Temporal lobe (tissue), 4 donors: ENCODE measurements at places on chromosomes 2 and 18. TPM values are rescaled to one million over a fixed set of nuclear protein-coding genes. Genes with fewer than 3 reads are reported as not detected.

The ACTG2 gene
- 0.98 TPM for total RNA-seq

The PTPN4 gene
- 92.2 TPM for total RNA-seq

The RBM43 gene
- 3.9 TPM for total RNA-seq

The TNP1 gene
- not detected for total RNA-seq

The SERPINB11 gene
- total RNA-seq = not detected

The SLC9A4 gene
- 0.25 TPM for total RNA-seq

The GREB1 gene
- 3.0 TPM for total RNA-seq

The CD226 gene
- 0.74 TPM for total RNA-seq

The LCT gene
- total RNA-seq = not detected

The CPLX4 gene
- total RNA-seq = under 0.01 TPM

The CYP1B1 gene
- 9.3 TPM for total RNA-seq

The ARHGEF33 gene
- 2.7 TPM for total RNA-seq

The FHL2 gene
- total RNA-seq = 2.2 TPM

The GKN2 gene
- total RNA-seq = 0.25 TPM

The SPAST gene
- 136 TPM for total RNA-seq

The PJVK gene
- 4.2 TPM for total RNA-seq

The ELAC1 gene
- 8.9 TPM for total RNA-seq

The C18orf54 gene
- 11.8 TPM for total RNA-seq

The RBBP8 gene
- 9.8 TPM for total RNA-seq

The AOX1 gene
- 1.7 TPM for total RNA-seq

The SLC4A5 gene
- 2.7 TPM for total RNA-seq

The DLGAP1 gene
- 77.2 TPM for total RNA-seq

The ZNF516 gene
- 13.0 TPM for total RNA-seq

The MYO1B gene
- total RNA-seq = 59.5 TPM

The SRD5A2 gene
- under 0.01 TPM for total RNA-seq

The TUBB8B gene
- total RNA-seq = not detected

The AMER3 gene
- 26.8 TPM for total RNA-seq

The OR6B2 gene
- total RNA-seq = not detected

The TIGD1 gene
- total RNA-seq = 8.9 TPM

The SP140 gene
- total RNA-seq = 0.49 TPM

The RNMT gene
- 42.0 TPM for total RNA-seq

The SCN2A gene
- total RNA-seq = 160 TPM

The HDLBP gene
- total RNA-seq = 122 TPM

The FAM228A gene
- total RNA-seq = 3.7 TPM

The IHH gene
- total RNA-seq = 0.25 TPM

The DCDC2C gene
- 0.49 TPM for total RNA-seq

The ANKRD30B gene
- total RNA-seq = not detected

The RPRM gene
- 101 TPM for total RNA-seq

The SH2D6 gene
- 0.74 TPM for total RNA-seq

The CIB4 gene
- not detected for total RNA-seq

The CHST10 gene
- total RNA-seq = 75.5 TPM

The GMPPA gene
- total RNA-seq = 7.9 TPM

The ZBTB7C gene
- total RNA-seq = 2.0 TPM

The PSMD14 gene
- total RNA-seq = 64.4 TPM

The SLC23A3 gene
- not detected for total RNA-seq
